ENCODE measurements at places on chromosomes 5 and 9.

- no peak for DNase-seq
Measured at GRCh38 chr5:16737620-16738364, 121.0 kb upstream of the RETREG1 start.

DNA sequence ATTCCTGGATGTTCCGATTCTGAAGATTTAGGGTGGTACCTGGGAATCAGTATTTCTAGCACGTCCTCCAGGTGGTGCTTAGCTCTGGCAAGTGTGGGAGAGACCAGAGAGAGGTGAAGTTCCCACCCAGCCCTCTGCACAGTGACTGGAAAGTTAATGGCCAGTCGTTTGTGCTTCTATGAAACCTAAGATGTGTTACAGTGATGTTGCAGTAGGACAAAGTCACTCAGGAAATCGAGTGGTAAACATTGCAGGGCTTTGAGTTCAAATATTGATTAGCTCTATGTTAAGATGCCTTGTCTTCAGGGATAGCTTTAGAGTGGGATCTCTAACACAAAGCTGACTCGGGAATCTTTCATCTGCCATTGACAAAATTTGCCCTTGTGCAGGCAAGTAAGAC is 55.6 kb downstream of the PIK3R1 start:
- no peak for DNase-seq

- no peak for DNase-seq
Measured at GRCh38 chr9:132776891-132777290, 101.2 kb downstream of the AK8 start.

DNA sequence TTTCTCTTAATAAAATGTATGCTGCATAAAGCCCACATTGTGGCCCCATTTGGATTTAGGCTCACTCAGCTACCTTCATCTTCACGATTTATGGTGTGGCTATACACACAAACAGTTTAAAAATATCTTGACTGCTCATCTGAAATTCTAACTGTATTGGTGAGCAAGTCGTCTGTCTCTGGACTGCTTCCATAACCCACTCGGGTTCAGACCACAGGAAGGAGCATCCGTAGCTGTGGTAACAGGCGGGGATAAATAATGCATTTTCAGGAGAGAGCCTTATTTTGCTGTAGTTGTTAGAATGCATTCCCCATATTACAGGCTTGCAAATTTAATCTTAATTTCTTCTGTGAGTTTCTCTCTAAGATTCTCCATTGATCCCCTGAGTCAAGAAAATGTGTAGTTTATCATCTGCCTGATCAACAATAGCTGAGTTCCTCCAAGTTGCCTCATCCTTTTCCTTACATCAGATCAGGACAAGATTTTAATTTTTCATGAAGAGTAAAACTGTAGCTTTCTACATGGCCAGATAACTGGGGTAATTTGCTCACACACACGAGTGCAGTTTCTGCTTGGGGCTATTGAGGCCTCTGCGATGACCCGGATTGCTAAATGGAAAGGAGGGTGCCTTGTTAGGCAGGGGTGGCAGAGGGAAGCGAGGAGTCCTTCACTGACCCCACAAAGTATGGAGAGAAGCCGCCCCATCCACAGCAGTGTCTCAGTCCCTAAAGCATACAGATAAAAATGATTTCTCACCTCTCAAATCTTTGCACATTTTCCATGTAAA is 133.9 kb downstream of the FSTL4 start:
- DNase-seq, result no peak

DNA sequence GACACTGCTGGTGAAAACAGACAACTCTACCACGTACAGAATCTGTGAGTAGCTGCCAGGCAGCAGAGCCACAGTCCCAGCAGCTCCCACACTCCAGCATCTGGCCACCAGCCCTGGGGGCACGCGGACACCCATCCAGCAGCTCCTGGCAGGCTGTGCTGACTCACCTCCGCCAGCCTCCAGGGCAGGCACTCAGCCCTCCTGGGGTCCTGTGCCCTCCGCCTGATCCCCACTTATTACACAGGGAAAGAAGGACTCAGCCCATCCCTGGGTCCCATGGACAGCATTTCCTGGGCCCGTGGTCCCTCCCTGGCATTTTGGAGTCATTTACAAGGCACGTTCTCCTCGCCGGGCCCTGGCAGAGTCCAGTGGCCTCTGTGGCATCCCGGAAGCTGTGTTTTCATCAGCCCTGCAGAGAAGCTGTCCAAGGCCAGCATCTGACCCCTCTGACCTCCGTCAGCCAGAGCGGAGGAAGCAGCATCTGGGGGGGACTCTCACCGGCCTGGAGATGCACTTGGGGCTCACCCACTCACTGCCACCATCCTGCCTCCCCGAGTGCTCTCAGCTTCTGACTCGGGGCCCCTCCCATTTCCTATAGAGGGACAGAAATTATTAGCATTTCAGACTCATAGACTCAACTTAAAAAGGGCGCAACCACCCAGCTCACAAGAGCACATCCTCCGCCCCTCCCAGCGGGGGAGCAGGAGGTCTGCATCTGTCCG is 21.6 kb downstream of the PAEP start:
- DNase-seq, result no peak

DNA sequence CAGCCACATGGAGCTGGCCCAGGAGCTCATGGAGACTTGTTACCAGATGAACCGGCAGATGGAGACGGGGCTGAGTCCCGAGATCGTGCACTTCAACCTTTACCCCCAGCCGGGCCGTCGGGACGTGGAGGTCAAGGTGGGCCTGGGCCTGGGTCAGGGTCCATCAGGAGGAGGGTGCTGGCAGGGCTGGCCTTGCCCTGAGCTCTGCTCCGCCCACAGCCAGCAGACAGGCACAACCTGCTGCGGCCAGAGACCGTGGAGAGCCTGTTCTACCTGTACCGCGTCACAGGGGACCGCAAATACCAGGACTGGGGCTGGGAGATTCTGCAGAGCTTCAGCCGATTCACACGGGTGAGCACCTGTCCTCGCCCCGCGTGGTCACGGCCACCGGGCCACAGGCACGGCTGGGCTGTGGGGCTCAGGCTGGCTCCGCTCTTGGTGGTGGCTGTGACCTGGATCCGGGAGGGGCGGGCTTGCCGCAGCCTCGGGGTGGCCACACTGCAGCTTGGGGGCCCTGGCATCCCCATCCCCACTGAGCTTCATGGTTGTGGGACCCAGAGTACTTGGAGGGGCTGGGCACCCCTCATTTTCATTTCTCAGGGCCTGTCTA is 7.1 kb downstream of the DPP7 start:
- no peak for DNase-seq

Data from activated gamma-delta T cell (primary cell).